ENCODE measurements at places on chromosomes 5 and 9. TPM values are rescaled to one million over a fixed set of nuclear protein-coding genes. Genes with fewer than 3 reads are reported as not detected.
A peak's percentile ranks its signal among the peaks of the same experiment; 100 is the strongest.

GRCh38 chr5:39698838-39699560 lies 274.2 kb upstream of the DAB2 start:
- DNase-seq, result no peak

DNA sequence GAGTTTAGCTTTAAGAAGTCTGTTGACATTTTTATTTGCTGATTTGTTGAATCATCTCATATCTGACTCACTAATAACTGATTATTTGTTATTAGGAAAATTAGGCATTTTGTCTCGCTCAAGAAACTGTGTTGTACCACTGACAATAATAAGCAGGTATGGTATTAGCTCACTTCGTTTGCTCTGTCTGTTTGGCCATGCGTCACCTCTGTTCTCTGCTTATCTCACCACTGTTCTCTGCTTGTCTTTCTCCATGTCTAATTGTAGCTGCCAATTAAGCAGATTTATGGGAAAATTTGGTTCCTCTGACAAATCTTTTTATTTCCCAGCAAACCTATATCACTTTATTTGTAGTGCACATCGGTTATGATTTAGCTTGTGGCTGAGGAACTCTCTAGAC lies 138.9 kb downstream of the WDR41 start:
- no peak for DNase-seq

GRCh38 chr5:55973296-55973695 lies 21.5 kb downstream of the IL6ST start:
- DNase-seq, result no peak

DNA sequence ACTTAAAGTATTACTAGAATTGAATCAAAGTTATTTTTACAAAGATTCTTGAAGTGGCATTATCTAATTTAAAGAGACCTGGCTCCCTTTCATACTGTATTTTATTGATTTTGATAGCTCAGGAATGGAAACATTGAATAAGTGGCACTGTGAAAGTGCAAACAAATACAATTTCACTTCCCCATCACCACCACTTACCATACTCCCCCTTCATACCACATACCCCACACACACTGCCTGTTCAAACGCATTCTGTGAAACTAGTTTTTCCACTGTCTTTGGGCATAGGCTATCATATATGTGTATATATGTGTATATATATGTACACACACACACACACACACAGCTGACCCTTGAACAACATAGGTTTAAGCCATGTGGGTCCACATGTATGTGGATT lies 62.1 kb upstream of the ATG10 start:
- DNase-seq, result no peak

- no peak for DNase-seq
Measured at GRCh38 chr5:1897816-1898450, 15.2 kb upstream of the IRX4 start.

- no peak for DNase-seq
Measured at GRCh38 chr5:75963554-75963953, 119.6 kb upstream of the SV2C start.

DNA sequence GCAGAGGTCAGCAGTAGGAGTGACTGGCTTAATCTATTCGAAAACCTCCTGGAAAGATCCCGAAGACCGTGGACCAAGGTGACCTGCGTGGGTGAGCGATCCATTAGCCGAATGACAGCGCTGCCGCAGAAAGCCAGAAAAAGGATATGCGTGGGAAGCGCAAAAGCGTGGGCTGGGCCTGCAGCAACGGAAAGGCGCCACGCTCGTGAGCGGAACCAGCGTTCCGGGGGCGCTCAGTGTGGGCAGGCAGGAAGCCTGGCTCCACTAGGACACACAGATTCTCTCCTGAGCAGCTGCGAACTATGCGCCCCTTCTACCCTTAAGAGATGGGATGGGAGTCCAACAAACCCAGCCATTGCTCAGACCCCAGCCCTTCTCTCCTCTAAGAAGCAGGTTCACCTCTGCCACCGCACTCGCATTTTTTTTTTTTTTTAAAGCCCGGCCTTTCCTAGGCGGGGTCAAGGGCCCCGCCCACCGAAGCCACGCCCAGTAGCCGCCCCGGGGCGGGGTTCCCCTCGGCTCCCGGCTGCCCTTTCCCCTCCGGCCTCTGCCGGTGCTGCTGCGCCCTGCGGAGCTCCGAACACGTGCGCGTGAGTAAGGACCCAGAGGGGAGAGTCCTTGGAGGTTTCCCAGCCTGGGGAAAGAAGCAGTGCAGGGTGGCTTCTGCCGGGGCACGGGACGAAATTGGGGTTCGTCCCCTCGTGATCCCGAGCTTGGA lies 19.8 kb upstream of the MATR3 start:
- peak; percentile 74 for DNase-seq

IFNB1 gene
- not detected for total RNA-seq

VCAN gene
- total RNA-seq, result 228 TPM

GAS1 gene
- 33.5 TPM for total RNA-seq

All from occipital lobe (tissue), 3 donors.